Stimulated activated CD4-positive, alpha-beta T cell treated with anti-CD3 and anti-CD28 coated beads, Interleukin-1b, Interleukin-23, amount 100 ng/mL, for 1 hour (primary cell): ENCODE measurements at places on chromosomes 13 and 19.

DNA sequence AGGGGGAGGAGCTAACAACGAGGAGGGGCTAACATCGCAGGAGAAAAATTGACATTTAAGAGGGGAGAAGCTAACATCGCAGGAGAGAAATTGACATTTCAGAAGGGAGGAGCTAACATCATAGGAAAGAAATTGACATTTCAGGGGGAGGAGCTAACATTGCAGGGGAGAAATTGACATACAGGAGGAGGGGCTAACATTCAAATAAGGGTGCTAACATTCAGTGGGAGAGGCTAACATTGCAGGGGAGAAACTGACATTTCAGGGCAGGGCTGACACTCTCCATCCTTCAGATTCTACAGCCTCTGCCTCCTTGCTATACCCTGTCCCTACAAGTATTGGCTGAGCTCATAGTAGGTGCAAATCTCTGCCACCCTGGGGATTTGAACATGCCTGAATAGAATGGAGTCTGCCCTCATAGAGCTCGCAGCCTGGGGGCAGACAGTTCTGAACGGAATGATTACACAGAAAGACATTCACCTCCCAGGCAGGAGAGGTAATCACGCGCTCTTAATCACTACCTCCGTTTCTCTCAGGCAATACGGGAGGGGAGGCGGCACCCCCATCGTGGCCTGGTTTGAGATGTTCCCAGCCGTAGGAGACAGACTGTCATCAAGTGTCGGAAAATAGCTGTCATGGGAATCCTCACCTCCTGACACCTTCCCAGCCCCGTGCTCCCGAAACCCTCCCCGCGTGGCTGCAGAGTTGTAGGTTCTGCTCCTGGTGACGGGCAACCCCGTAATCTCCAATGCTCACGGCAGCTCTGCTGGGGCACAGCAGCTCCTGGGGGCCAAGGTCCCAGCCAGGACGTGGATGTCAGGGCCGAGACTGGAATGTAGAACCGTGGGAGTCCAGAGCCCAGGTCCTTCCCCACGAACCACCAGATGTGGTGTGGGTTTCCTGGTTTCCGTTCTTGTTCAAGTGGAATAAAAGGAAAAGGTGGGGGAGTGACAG, 9.5 kb downstream of the GPR32 start:
- no peak for DNase-seq

- DNase-seq, result no peak
Observed at GRCh38 chr13:97749174-97749573, 204.3 kb upstream of the IPO5 start.

- no peak for DNase-seq
Observed at GRCh38 chr13:110885966-110886869, 28.7 kb downstream of the ANKRD10 start.

GRCh38 chr13:94305934-94306333, 173.5 kb downstream of the DCT start:
- DNase-seq, result no peak

DNA sequence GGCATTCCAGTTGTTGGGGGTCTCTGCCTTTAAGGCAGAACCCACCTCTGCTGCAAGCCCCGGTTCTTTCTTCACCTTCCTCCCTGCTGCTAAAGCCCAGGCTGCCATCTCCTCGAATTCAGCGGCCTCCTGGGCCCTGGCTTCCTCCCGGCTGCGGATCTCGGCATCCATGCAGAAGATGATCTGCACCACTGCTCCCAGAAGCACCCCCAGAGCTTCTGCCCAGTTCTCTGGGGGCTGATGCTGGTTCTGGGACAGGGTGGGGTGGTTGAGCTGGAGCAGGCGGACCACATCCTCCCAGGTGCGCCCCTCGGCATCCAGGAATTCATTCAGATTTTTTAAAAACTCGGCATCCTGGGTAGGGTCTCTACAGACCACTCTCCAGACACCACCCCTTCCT, 987 bp downstream of the PNMA8A start:
- DNase-seq, result no peak
